ENCODE measurements at places on chromosomes 12 and 14.

GRCh38 chr14:67311868-67312267, 47.7 kb downstream of the ATP6V1D start:
- DNase-seq, result no peak

- DNase-seq, result no peak
Measured at GRCh38 chr12:64395739-64396138, 5.2 kb upstream of the C12orf56 start.

- DNase-seq, result no peak
Measured at GRCh38 chr14:84825481-84826251, 704.3 kb upstream of the FLRT2 start.

DNA sequence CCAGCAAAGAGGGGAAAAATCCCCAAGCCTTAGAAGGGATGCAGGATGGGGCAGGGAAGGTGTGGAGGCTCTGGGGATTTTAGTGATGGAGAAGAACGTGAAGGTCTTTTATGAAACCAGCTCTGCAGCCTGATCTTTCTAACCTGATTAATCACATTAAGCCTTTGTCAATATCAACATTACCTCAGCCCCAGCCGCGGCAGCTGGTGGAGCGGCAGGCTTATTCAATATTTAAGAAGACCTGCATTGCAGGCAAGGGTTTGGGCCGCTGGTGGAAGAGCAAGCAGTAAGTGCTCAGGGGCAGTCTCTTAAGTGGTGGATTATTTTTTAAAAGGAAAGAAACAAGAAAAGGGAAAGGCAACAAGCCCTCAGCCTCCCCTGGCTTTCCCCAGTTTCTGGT, 16.6 kb downstream of the RPH3A start:
- DNase-seq, result no peak

DNA sequence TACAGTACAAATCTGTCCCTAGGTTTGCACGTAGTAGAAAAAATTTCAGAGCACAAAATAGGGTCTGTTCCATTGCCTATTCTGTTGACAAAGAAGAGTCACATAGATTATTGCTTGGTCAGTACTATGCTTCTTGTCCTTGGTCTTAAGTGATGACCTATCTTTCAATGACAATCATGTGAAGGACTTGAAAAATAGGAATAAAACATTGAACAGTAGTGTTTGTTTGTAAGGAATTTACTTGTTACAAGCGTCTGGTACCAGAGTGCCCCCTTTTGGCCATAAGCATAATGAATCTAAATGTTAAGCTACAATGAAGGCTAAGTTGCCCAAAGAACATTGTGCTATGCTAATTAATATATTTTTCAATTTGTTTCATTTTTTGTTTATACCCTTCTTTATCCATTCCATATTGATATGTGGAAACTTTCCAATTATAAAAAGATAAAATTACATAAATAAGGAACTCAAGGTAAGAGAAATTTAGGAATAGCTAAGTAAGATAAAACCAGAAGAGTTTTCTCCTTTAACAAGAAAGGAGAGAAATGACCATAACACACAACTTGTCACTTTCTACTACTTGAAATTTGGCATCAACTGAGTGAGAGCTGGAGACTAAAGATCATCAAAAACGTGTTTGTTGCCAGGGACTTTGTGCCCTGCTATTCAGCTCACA, 204.7 kb downstream of the EPS8 start:
- no peak for DNase-seq

- DNase-seq, result no peak
Measured at GRCh38 chr14:96097752-96098151, 58.6 kb downstream of the C14orf132 start.

DNA sequence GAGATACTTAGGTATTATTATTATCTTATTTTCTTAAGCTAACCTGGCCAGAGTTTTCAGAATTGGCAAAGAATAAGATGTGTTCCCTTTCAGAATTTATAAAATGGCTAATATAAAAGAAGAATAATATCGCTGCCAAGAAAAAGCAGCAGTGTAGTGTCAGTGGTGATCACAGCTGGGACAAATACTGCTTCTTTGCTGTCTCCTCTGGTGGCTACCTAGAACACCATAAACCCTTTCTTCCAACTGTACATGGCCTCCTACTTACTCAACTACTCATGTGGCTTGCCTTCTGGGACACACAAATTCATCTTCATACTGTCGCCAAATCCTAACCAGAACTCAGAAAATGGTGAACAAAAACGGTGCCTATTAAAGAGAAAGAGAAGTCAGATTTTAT, 72.7 kb downstream of the MED13L start:
- DNase-seq, result no peak

GRCh38 chr14:59333668-59334067, 131.5 kb downstream of the GPR135 start:
- DNase-seq, result no peak

- no peak for DNase-seq
Measured at GRCh38 chr12:90275088-90275487, 566.5 kb upstream of the ATP2B1 start.

DNA sequence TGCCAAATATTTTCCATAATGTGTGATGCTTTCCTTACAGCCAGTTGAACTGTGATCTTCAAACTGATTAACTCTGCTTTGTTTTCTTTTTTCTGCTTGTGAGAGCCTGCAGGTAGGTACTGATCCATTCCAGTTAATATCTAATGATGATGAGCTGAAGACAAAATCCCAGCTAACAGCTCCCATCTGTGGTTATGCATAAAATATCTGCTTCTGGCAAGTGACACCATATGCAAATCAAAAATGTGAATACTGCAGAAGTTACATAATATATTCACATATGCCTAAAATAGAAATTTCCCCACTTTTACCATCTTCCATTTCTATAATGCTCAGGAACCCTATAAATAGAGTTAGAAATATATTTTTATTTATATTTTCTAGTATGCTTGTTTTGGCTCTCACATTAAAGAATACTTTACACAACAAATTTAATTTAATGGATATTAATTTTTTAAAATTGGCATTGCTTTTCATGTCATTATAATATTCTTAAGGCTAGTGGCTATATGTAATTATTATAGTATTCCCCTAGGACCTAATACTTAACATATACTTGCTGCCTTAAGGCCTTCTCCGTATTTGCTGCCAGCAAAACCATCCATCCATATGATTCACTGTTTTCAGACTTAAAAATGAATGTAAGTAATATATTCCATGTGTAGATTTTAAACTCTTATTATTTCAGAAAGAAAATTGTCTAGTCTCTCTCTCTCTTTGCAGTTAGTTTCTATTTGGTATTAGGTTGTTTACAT, 83.8 kb downstream of the CCER1 start:
- no peak for DNase-seq

DNA sequence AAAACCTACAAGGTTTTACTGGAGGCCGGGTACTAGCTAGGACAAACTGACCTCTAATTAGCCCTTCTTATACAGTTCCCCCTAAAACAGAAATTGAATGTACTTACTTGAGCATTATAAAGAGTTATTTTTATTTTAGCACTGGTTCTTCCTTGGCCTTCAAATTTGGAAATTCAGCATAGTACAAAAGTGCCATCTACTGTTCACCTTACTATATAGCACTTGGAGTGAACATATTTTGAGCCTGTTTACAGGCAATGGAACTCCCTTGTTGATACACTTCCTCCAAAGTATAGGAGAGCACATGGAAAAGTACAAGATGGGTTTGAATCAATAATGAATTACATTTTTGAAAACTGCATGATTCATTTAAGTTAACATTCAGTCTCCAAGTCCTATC, 3.9 kb upstream of the POC1B start:
- no peak for DNase-seq

DNA sequence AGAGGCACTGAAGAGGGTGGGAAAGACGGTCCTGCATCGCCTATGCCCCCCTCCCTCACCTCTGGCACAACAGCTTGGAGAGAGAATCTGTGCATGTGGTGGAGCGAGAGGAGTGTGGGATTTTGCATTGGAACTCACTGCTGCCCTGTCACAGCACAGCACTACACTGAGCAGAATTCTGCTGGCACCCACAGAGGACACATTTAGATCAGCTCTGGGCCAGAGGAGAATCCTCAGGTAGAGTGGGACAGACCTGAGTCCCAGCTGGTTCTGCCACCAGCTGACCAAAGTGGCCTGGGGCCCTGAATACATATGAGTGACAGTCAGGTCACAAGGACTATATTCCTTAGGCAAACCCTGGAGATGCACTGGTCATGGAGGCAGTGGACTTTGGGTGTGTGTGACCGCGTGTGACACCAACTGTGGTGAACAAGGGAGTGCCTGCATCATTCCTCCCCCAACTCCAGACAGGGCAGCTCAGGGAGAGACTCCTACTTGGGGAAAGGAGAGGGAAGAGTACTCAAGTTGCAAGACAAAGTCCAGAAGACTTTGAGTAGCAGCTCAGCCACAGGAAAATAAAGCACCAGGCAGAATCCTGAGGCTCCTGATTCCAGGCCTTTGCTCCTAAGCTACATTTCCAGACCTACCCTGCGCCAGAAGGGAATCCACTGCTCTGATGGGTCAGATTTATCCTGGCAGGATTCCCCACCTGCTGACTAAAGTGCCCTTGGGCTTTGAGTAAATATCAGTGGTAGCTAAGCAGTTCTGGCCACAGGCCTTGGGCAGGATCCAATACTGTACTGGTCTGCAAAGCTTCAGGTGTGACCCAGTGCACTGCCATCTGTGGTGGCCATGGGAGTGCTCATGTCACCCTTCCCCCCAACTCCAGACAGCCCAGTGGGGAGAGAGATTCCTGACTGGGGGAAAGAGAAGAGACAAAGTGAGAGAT, 10.6 kb upstream of the ACOT1 start:
- no peak for DNase-seq

DNA sequence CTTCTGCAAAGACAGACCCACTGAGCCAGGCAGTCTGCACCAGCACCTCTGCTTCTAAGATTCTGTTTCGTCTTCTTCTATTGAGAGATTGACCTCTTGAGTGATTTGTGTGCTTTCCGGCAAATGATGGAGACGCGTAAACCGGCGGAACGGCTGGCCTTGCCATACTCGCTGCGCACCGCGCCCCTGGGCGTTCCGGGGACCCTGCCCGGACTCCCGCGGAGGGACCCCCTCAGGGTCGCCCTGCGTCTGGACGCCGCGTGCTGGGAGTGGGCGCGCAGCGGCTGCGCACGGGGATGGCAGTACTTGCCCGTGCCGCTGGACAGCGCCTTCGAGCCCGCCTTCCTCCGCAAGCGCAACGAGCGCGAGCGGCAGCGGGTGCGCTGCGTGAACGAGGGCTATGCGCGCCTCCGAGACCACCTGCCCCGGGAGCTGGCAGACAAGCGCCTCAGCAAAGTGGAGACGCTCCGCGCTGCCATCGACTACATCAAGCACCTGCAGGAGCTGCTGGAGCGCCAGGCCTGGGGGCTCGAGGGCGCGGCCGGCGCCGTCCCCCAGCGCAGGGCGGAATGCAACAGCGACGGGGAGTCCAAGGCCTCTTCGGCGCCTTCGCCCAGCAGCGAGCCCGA, 703 bp downstream of the ASCL4 start:
- no peak for DNase-seq

DNA sequence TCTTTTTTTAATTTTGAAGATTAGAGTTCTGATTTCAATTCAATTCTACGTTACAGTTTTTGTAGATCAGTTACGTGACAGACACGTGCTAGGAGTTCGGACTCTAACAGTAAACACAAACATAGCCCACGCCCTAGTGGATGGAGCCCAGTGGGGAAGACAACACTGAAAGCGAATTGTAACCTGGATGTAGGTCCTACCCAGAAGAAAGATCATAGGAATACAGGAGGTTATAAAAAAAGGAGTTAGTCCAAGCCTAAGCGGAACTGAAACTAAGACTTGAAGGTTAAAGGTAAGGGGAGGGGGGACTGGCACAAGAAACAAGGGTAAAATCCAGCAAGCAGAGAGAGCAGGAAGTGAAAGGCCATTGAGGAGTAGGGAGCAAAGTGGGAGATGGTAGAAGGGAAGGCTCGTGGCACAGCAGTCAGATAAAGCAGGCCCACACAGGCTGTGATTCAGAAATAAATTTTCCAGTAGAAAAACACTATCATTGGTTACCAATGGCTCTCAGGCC, 15.7 kb upstream of the CRY1 start:
- DNase-seq, result no peak

DNA sequence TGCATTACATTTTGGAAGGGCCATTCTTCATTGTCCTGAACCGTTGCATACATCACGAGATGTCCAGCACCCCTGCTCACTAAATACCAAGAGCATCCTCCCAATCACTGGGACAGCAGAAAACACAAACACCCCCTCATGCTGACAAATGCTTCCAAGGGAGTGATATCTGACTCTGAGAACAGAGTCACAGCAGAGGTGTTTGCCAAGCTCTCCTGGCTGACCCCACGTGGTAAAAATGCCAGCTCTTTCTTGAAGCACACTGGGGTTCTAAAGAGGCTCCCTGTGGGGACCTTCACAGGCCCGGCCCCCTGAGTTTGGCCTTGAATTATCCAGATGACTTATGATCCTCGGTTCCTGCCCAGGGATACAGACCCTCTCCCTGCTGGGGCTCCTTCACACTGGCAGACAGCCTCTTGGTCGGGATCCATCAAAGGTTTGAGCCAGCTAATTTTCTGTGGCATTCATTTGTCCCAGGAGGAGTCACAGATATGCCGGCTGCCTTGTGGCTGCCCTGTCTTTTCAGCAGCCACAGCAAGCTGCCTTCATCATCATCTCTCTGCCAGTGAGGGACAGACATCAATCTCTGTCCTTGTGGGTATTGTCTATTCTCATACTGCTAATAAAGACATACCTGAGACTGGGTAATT, 43.1 kb upstream of the PSMC1 start:
- no peak for DNase-seq

DNA sequence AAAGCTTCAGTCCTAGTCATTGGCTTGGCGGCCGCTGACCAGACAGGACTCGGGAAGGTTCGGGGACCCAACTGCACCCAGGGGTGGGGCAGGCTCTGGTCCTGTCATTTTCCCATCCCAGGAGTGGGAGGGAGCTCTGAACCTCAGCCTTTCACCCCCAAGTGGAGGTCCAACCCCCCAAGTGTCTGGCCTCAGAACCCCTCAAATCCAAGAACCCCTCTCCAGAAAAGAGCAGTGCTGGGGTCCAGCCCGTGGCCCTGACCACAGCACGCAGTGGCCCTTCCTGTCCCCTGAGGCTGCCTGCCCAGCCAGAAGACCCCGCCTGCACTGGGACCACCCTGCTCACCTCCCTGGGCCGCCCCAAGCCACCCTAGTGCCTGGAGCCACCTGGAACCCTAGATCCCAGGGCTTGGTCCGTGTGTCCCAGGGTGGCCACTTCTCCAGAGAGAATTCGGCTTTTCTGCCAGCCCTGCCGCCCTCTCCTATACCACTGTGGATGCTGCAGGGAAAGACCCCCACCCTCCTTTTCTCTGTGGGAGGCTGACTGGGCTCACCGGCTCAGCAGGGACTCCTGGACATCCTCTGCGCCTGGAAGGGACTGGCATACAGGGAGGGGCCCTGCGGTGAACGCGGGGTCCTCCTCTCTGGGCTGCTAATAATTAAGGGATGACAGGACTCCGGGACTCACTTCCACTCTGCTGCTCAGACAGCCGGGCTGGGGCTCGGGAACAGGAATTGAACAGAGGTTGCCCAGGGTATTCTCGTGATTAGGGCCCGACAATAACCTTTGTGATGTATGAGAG, 326.9 kb upstream of the SFSWAP start:
- DNase-seq, result no peak

- DNase-seq, result no peak
Measured at GRCh38 chr12:41724216-41724615, 420.5 kb downstream of the GXYLT1 start.

- no peak for DNase-seq
Measured at GRCh38 chr14:22610931-22611330, 12.8 kb downstream of the ABHD4 start.

- no peak for DNase-seq
Measured at GRCh38 chr14:53719536-53719935, 237.1 kb downstream of the BMP4 start.

All from activated CD4-positive, CD25-positive, alpha-beta regulatory T cell treated with anti-CD3 and anti-CD28 coated beads, Interleukin-2, amount 50 U/mL, for 16 hours (primary cell).